ENCODE measurements at places on chromosomes 4 and X. TPM values are rescaled to one million over a fixed set of nuclear protein-coding genes. Genes with fewer than 3 reads are reported as not detected.

DNA sequence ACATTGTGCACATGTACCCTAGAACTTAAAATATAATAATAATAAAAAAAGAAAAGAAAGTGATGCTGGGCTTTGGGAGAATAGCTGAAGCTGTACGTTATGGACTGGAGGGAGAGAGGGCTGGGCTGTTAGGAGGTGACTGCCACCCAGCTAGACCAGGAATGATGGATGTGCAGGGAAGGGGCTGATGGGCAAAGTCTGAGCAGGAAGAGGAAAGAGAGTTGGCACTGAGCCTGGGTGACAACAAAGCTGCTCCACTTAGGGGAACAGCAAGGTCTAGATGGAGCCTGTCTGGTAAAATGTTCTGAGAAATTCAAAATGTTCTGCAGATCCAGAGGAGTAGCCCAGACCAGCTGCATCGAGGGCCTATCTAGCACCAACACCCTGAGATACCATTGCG, 32.3 kb downstream of the MED28 start:
- H3K4me1 ChIP-seq = no peaks in the 10 kb centered on the region
- H3K27ac ChIP-seq = no peak overlapping the region
- H3K27me3 ChIP-seq = no peaks in the 10 kb centered on the region
- peak; percentile 43 for DNase-seq

Gene NPNT
- 25.2 TPM for total RNA-seq

GRCh38 chrX:30488092-30488491, 89.5 kb downstream of the TASL start:
- DNase-seq = no peak
- H3K4me3 ChIP-seq = no peak overlapping the region
- no peaks in the 10 kb centered on the region for H3K4me1 ChIP-seq
- no peak overlapping the region for H3K27ac ChIP-seq

GRCh38 chr4:89868999-89869589, 25.6 kb upstream of the MMRN1 start:
- H3K27ac ChIP-seq = no peak overlapping the region
- DNase-seq = no peak
- H3K4me3 ChIP-seq = no peak overlapping the region
- H3K4me1 ChIP-seq = no peaks in the 10 kb centered on the region
- H3K36me3 ChIP-seq = no peaks in the 10 kb centered on the region
- no peaks in the 10 kb centered on the region for H3K27me3 ChIP-seq

DNA sequence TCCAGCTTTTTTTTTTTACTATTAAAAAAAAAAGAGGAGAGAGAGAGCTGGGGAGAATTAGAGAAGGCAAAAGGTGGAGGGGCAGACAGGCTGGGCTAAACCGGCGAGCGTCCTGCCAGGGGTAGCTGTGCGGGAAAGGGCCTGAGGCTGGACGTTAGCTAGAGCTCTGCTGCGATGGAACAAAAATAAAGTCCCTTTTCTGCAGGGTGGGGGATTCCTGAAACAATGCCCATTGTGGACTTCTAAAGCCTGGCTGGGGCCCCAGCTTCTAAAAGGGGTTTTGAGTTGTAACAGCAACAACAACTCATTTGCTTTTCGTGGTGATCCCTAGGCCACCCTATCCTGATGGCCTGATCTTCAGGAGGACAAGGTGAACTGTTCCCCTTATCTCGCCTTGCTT, 311.7 kb downstream of the FBXW7 start:
- no peaks in the 10 kb centered on the region for H3K36me3 ChIP-seq
- H3K27ac ChIP-seq = no peak overlapping the region
- H3K4me3 ChIP-seq = no peak overlapping the region
- no peak for DNase-seq
- H3K27me3 ChIP-seq = no peaks in the 10 kb centered on the region
- H3K4me1 ChIP-seq = no peaks in the 10 kb centered on the region

Gene SLC34A2
- not detected for total RNA-seq

Measured in transverse colon (tissue), 4 donors.